ENCODE measurements at places on chromosomes 1 and 21.

- no peak for DNase-seq
Observed at GRCh38 chr1:115456441-115456961, 118.5 kb upstream of the NGF start.

GRCh38 chr1:117059334-117059677 lies 820 bp upstream of the TTF2 start:
- DNase-seq: no peak

- no peak for DNase-seq
Observed at GRCh38 chr21:43613755-43614638, 45.3 kb downstream of the HSF2BP start.

DNA sequence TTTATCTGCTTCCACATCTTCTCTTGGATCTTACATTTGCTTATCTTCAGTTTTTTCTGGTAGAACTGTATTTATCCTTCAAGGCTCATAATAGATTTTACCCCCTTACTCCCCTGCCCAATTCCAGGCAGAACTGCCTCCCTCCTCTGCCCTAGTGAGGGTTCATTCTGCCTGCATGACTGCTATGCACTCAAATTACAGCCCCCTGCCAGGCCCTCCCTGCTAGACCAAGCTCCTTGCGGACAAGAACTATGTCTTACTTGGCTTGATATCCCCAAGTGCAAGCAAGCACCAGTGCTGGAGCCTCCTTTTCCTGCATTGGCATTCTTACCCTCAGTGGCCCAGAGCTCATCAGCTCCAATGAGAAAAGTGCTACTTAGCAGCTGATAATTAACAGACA lies 18.1 kb downstream of the MAPKAPK2 start:
- DNase-seq: no peak

Measured in activated CD4-positive, alpha-beta T cell treated with anti-CD3 and anti-CD28 coated beads for 24 hours (primary cell).